ENCODE measurements at places on chromosomes 5 and 9.
A peak's percentile ranks its signal among the peaks of the same experiment; 100 is the strongest.

GRCh38 chr5:144583541-144584449 lies 413.1 kb downstream of the KCTD16 start:
- no peak for DNase-seq

GRCh38 chr9:105921057-105921726 lies 226.9 kb downstream of the TMEM38B start:
- no peak for DNase-seq

DNA sequence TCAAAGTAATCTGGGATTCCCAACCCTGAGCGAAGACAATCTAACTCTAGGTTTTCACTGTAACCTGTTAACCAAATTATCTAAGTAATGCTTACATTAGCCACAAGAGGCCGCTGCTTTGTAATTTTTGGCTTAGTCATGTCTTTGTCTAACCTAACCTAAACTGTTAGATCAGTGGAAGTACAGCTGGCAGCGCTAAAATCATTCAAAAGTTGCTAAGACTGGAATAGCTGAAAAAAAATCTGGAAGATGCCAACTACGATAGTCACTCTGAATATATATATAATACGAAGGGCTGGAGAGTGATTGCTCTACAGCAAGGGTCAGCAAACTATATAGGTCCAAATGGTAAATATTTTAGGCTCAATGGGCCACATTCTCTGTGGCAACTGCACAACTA lies 60.2 kb downstream of the FBXO38 start:
- peak; percentile 49 for DNase-seq

GRCh38 chr9:123946101-123946821 lies 16.3 kb upstream of the DENND1A start:
- DNase-seq, result no peak

- DNase-seq, result no peak
Observed at GRCh38 chr9:131951905-131952304, 127.8 kb downstream of the MED27 start.

- DNase-seq, result no peak
Observed at GRCh38 chr5:36200513-36200912, 41.2 kb downstream of the NADK2 start.

DNA sequence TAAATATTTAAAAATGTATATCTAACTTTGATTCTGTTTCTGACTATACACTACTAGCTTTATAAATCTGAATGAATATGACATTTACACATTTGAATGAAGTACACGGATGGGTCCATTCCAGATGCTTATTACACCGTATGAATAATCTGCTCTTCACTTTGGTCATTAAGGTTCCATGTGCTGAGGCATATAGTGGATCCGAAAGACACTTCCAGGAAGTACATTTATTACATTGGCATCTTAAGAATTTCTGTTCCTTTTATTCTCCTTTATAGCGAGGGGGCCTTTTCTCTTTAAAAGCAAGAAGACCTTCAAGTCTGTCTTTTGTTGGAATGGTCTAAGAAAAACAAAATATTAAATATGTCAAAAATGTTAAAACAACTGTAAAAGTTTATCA lies 147.6 kb downstream of the AUH start:
- DNase-seq, result no peak

GRCh38 chr9:137146527-137146918 lies 7.6 kb downstream of the GRIN1 start:
- DNase-seq, result no peak

GRCh38 chr5:109192555-109193281 lies 217.1 kb downstream of the PJA2 start:
- DNase-seq, result no peak

- DNase-seq, result no peak
Observed at GRCh38 chr9:36974731-36975130, 59.3 kb downstream of the PAX5 start.

- no peak for DNase-seq
Observed at GRCh38 chr9:34440017-34440416, 18.4 kb downstream of the FAM219A start.

GRCh38 chr9:116278326-116278725 lies 124.7 kb downstream of the PAPPA start:
- no peak for DNase-seq

- DNase-seq, result no peak
Observed at GRCh38 chr9:115414561-115414960, 296.6 kb upstream of the TNC start.

DNA sequence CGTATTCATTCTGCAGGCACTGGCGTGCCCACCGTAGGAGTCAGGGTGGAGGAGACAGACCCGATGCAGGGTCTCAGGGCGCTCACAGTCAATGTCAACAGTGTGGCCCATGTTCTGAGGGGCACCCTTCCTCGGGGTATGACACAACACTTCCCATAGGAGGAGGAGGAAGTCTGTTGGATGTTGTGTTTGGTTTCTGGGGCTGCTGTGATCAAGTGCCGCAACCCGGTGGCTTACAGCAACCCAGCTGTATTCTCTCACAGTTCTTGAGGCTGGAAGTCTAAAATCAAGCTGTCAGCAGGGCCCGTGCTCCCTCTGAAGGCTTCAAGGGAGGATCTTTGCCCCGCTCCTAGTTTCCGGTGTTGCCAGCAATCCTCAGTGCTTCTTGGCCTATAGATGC lies 5.6 kb upstream of the HNRNPAB start:
- DNase-seq, result no peak

DNA sequence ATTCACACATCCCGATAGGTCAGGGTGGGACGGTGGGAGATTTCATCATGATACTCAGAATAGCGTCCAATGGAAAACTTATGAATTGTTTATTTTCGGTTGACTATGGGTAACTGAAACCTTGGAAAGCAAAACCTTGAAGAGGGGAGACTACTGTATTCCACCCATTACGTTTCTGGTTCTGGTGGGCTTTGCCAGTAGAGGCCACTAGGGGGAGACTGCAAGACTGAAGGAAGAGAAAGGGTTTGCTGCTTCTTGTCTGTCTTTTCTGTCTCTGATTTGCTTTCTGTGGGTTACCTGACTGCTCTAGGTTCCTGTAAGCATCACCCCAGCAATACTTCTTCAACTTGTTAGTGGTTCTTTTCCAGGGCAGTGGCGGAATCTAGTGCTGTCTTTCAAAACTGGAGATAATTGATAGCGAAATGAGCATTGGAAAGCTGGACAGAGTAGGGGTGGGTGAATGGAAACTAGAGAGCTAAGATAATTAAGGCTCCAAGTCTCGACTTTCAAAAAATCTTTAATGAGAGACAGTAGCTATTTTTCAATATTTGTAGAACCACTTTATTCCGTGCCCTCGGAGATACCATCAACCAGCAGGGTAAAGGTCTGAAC lies 27.0 kb downstream of the GRIN3A start:
- no peak for DNase-seq

GRCh38 chr9:122370303-122370702 lies 521 bp upstream of the PTGS1 start:
- DNase-seq, result no peak

DNA sequence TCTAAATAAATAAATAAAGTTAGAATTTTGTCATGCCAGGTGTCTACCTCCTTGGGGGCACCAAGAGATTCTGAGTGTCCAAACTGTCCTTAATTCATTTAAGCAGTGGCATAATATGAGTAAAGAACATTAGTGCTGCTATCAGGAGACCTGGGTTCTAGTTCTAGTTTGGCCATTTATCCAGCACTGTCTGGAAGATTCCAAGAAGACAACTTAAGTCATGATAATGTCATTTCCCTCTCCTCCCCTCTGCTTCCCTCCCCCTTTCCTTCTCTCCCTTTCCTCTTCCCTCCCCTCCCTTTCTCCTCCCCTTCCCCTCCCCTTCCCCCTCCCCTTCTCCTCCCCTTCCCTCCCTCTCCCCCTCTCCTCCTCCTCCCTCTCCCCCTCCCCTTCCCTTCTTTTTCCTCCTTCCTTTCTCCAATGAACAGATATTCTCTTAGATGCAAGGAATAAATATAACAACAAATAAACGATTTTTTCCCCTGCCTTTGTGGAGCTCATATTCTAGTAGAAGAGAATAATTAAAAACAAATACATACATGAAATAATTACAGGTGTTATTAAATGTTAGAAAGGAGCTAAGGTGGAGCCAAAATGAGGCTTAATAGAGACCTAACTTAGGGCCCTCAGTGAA lies 90.8 kb downstream of the NMUR2 start:
- DNase-seq, result no peak
